Natural killer cell treated with Interleukin-12 subunit alpha and Interleukin-12 subunit beta and Interleukin-15 and Interleukin-18, amount 100 ng/mL, for 72 hours (primary cell): ENCODE measurements at places on chromosomes 11 and 22. TPM values are rescaled to one million over a fixed set of nuclear protein-coding genes. Genes with fewer than 3 reads are reported as not detected.

Gene MPPED1
- total RNA-seq = not detected

Gene KIAA1671
- 11.7 TPM for total RNA-seq

Gene C11orf86
- total RNA-seq = not detected

Gene SYT9
- not detected for total RNA-seq

DNA sequence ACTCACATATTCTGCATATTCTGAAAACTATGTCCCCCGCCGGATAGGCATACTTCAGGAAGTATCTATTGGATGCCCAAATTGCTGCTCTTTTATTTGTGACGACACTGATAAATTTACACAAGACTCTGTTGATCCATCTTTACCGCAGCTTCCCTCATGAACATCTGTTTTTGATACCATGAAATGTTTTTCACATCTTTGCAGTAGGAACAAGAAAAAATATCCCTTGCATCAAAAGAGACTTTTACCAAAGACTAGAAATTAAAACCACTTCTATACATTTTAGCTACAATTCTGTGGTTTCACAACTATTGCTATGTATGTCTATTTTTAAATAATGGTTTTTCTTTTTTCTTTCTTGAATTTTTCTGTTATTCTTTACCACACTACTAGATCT, 15.3 kb downstream of the POU2AF2 start:
- DNase-seq = no peak

GRCh38 chr22:24016156-24016555, 5.1 kb downstream of the CABIN1 start:
- DNase-seq = no peak

DNA sequence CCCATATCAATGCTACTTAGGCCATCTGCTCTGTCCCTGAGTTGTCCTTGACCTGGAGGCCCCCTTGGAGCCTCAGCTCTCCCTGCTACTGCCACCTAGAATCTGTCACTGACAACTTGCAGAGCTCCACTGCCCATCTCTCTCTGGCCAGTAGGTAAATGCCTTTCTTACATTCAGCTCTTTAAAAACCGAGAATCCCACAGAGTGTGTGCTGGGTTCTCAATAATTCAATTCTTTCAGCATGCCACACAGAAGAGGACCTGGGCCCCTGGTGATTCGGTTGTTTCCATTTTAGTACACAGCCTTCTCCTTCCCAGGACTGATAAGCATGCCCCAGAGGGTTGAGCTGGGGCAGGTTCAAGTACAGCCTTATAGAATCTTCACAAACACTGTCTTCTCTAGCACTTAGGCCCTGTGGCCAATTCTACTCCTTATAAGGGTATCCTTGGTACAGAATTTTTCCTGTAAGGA, 22.0 kb upstream of the IPO7 start:
- DNase-seq = no peak

DNA sequence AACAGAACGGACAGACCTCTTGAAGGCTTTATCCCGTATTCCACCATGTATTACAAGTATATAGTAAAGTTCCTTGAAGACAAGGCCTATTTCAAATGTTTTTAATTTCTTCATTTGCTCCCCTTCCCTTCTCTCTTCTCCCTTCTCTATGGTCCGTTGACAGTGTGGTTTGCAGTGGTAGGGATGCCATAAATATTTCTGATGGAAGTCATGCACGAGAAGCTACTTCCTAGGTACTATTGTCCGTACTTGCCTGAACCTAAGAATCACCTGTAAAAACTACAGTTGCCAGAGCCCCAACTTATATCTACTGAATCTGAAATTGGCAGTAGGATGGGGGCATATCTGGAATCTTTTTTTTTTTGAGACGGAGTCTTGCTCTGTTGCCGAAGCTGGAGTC, 2.8 kb downstream of the PISD start:
- DNase-seq = no peak
